Right forelimb (tissue), 1 donor: ENCODE measurements at places on chromosomes 16 and 17.
A peak's percentile ranks its signal among the peaks of the same experiment; 100 is the strongest.

DNA sequence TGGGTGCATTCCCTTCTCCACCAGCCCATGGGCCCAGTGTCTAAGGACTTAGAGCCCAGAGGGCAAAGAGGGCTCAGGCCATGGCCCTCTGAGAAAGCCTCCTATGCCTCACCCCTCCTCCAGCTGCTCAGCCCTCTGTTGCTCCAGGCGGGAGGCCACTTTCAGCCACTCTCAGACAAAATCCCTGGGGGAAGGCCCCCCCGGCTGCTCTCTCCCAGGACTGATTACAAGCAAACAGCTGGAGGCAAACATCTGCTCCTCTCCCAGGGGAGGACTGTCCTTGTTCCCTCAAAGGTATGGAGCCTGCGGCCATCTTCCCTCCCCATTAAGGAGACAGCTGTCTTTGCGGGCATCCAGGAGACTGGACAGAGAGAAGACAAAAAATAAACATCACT lies 54.9 kb upstream of the DLX4 start:
- DNase-seq = no peak

- DNase-seq = no peak
These were observed 121.8 kb upstream of the MED13 start for GRCh38 chr17:62186841-62187240.

DNA sequence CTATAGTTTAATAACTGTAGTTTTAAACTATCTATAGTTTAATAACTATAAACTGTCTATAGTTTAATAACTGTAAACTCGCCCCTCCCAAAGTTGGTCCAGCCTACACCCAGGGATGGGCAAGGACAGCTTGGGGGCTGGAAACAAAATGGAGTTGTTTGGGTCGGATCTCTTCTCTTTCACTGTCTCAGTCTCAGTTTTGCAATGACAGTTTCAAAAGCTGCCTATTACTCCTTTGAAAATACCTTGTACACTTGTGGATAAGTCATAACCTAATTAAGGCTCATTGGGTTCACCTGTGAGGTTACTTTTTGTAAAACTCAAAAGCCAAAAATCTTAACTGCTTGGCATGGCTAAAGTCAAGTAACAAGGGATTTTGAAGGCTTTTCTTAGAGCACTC lies 31.4 kb downstream of the C16orf54 start:
- no peak for DNase-seq

- no peak for DNase-seq
These were observed 14.1 kb downstream of the ATP2C2 start for GRCh38 chr16:84382396-84382795.

- DNase-seq = peak; percentile 81
These were observed 8.0 kb downstream of the TBC1D24 start for GRCh38 chr16:2482708-2483534.

- no peak for DNase-seq
These were observed 214.6 kb downstream of the CCDC182 start for GRCh38 chr17:57530508-57530907.

- DNase-seq = no peak
These were observed 33.6 kb upstream of the CACNG4 start for GRCh38 chr17:66930933-66931332.

DNA sequence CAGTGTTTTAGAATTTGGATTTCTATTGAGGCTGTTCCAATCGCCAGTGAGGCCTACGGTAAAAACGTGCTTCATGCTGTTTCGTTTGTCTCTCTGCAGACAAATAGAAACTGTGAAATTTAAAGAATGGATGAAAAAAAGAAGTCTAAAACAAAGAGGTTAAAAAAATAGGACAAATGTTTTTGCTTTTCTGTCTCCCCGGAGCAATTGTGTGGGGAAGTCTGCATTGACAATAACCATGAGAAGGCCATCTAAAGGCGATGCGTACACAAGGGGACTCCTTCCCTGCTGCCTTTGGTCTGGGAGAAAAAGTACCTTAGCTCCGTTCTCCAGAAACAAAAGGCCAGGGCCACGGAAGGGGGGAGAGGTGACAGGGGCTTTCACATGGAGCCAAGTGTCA lies 4.6 kb upstream of the ZFHX3 start:
- DNase-seq = no peak

DNA sequence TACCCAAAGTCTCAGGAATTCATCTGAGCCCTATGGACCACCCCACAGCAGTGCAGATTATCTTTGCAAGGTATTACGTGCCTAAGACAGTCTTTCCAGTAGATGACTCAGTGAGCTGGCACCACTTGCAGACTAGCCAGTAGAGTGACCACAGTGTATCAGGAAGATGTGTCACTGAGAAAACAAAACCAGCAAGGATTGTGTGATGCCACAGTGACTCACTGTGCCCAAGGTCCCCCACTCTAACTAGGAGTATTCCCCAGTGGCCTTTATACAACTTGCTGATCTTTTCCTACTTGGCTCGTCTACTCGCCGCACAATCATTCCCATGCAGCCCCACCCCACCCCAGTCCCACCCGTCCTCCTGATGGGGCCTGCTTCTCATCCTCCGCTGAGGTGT lies 26.8 kb upstream of the PRKCA start:
- no peak for DNase-seq

- no peak for DNase-seq
These were observed 41.0 kb upstream of the CHMP6 start for GRCh38 chr17:80950466-80951120.

- DNase-seq = no peak
These were observed 28.7 kb downstream of the BRIP1 start for GRCh38 chr17:61834610-61835009.

GRCh38 chr17:79073016-79073705 lies 1.5 kb upstream of the ENGASE start:
- DNase-seq = no peak

GRCh38 chr17:46790216-46790615 lies 28.3 kb downstream of the WNT3 start:
- no peak for DNase-seq

- peak; percentile 66 for DNase-seq
These were observed 1.5 kb downstream of the TNFRSF12A start for GRCh38 chr16:3021449-3022207.

GRCh38 chr16:26134588-26134987 lies 442.8 kb downstream of the HS3ST4 start:
- DNase-seq = no peak

- DNase-seq = no peak
These were observed 5.4 kb upstream of the LHX1 start for GRCh38 chr17:36931697-36932382.

- peak; percentile 64 for DNase-seq
These were observed 573 bp downstream of the CHST6 start for GRCh38 chr16:75494661-75495075.

GRCh38 chr16:23666571-23667354 lies 11.9 kb upstream of the PLK1 start:
- no peak for DNase-seq

DNA sequence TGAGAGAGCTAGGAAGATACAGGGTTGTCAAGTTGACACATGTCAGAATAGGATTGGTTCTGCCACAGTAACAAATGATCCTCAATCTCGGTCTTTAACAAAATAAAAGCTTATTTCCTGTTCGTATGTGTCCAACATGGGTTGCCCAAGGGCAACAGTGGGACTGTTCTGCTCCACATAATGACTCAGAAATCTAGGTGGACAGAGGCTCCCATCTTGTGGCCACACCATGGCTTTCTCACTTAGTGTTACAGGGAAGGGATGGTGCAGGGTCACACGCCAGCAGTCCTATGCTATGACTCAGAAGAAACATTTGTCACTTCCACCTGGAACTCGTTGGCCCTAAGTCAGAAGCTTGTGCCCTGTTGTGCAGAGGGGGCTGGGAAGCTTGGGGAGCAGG lies 364.9 kb downstream of the SNX29 start:
- no peak for DNase-seq

- DNase-seq = no peak
These were observed 66.1 kb upstream of the FOXF1 start for GRCh38 chr16:86444261-86444660.

- no peak for DNase-seq
These were observed 11.0 kb upstream of the CAPNS2 start for GRCh38 chr16:55555436-55555835.

DNA sequence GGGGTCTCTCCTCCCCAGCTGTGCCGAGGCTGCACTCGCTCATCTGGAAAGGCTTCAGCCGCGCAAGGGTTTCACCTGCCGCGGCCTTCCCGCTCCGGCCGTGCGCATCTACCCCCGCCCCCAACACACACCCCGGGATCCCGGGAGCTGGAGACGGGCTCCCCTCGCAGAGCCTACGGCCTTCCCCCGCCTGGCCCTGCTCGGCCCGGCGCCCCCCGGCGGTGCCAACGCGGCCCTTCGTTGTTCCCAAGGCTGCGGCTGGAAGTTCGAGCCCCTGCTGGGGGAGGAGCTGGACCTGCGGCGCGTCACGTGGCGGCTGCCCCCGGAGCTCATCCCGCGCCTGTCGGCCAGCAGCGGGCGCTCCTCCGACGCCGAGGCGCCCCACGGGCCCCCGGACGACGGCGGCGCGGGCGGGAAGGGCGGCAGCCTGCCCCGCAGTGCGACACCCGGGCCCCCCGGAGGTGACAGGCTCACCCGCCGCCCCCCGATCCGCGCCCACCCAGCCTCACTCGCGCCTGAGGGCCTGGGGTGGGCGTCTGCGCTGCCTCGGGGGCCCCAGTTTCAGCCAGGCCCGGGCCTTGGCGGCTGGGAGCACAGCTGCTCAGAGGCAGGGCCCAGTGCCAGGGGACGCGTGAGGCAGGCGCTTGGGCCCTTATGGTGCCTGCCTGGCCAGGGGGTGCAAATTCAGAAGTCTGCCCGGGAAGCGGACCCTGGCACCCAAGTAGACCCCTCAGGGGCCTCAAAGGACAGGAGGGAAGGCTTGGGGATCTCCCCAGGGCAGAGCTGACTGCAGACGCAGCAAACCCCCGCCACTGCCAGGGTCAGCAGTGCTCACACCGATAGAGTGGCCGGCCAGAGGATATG lies 11.2 kb downstream of the GALK1 start:
- DNase-seq = peak; percentile 88

DNA sequence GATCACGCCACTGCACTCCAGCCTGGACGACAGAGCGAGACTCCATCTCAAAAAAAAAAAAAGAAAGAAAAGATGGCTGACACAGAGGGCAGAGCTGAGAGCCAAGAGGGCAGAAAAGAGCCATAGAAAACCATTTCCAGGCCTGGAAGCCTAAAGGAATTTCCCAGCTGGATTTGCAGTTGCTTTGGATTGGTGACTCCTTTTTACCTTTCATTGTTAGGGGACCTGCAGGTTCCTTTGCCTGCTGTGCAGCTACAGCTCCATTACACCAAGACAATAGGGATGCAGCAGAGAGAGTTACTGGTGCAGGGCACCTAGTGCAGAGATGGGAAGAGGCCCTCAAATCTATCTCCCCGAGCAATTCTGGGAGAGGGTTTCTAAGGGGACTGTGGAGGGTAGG lies 18.4 kb downstream of the ZNF668 start:
- DNase-seq = no peak

DNA sequence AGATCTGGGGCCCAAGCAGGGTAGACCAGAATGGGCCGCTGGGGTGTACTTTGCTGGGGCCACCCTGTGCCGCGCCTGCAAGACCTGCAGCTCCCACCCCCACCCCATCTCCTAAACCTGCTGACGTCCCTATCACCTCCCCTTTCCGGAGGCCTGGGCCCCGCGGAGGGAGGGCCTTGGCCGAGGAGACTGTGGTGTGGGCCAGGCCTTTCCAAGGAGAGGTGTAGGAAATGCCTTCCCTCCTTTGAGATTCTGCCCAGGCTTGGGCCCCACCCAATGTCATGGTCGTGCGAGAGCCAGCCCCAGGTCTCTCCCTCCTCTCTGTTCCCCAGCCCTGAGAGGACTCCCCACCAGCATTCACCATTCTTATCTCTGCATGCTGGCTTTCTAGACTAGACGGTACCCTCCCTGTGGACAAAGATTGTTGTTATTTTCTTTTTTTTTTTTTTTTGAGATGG lies 3.9 kb upstream of the WFIKKN2 start:
- peak; percentile 91 for DNase-seq

GRCh38 chr17:66417300-66417719 lies 114.9 kb downstream of the PRKCA start:
- no peak for DNase-seq

DNA sequence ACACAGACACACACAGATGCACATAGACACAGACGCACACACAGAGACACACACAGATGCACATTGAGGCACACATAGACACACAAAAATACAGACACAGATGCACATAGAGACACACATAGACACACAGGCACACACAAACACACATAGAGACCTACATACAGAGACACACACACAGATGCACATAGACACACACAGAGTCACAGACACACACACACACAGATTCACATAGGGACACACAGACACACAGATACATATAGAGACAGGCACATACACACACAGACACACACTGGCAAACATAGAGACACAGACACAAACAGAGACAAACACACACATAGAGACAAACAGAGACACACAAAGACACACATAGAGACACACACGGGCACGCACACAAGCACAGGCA lies 9.9 kb upstream of the GCGR start:
- DNase-seq = no peak

- DNase-seq = no peak
These were observed 217.1 kb downstream of the GRIN2A start for GRCh38 chr16:9965079-9965478.

- no peak for DNase-seq
These were observed 191.7 kb upstream of the RBFOX1 start for GRCh38 chr16:7140899-7141298.

- DNase-seq = no peak
These were observed 56.9 kb downstream of the NOS2 start for GRCh38 chr17:27743281-27743885.

GRCh38 chr16:29230671-29231096 lies 175.8 kb downstream of the NPIPB11 start:
- DNase-seq = no peak

- no peak for DNase-seq
These were observed 6.1 kb upstream of the TNRC6C start for GRCh38 chr17:77952368-77952767.

- no peak for DNase-seq
These were observed 242.4 kb downstream of the C16orf95 start for GRCh38 chr16:87074641-87075318.

- DNase-seq = no peak
These were observed 6.0 kb downstream of the MPG start for GRCh38 chr16:83781-84615.

GRCh38 chr17:48497103-48497502 lies 33.7 kb downstream of the HOXB1 start:
- DNase-seq = no peak

GRCh38 chr16:30113031-30113710 lies at the start of gene GDPD3:
Gene GDPD3, minus strand, starts transcription at chr16:30113537. Its CDS starts 59 bp downstream, at chr16:30113478.
- DNase-seq = no peak

GRCh38 chr17:7587420-7588151 lies 2.3 kb downstream of the SOX15 start:
- peak; percentile 49 for DNase-seq
